ENCODE measurements at places on chromosomes 2 and 18.

GRCh38 chr2:18903750-18904149, 314.4 kb upstream of the NT5C1B start:
- DNase-seq: no peak

DNA sequence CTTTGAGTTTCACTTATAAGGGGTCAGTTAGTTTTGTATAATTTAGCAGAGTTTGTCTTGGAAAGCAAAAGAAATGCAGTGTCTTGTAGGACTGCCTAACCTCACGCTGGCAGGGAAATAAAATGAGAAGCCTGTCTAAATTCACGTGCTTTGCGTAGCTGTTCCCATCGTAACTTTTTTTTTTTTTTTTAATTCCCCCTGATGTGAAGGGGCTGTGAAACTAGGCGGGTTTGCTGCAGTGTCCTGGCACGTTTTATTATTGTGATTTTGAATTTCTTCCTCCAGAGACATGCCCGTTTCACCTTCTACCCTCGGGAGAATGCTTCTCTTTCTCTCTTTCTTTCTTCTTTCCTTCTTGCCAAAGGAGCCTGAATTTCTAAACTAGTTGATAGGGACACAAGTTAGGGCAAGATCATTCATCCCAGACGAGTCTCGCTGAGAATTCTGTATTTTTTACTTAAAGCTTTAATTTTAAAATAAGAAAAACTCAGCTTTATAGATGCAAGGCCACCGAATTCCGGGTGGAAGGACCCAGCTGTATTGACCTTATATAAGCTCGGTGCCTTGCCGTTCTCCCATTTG, 2.3 kb downstream of the MEIS1 start:
- no peak for DNase-seq

GRCh38 chr2:70328921-70329561, 27.2 kb upstream of the FAM136A start:
- DNase-seq: no peak

GRCh38 chr2:159811232-159811631, 13.2 kb upstream of the CD302 start:
- no peak for DNase-seq

GRCh38 chr2:102417946-102418345, 5.0 kb upstream of the IL18RAP start:
- DNase-seq: no peak

DNA sequence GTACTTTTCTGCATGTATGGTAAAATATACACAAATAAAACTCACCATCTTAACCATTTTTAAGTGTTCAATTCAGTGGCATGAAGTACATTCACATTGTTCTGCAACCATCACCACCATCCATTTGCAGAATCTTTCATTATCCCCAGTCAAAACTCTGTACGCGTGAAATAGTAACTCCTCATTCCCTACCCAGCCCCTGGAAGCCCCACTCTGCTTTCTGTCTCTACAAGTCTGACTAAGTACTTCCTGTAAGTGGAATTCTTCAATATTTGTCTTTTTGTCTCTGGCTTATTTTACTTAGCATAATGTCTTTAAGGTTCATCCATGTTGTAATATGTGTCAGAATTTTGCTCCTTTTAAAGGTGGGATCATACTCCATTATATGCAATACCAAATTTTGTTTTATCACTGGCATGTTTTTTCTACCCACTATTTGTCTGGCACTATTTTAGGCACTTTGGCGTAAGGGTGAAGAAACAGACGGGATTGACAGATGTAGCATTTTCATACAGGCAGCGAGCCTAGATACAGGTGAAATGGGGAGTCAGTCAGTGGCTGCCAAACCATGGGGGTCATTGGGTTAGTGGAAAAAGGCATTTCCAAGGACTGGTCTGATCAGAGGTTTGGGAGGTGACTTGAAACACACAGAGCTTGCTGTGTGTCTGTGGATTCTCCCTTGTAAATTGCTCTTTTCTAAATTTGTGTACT, 163.2 kb upstream of the MYCN start:
- DNase-seq: no peak

GRCh38 chr2:208001924-208002323, 23.4 kb downstream of the PLEKHM3 start:
- no peak for DNase-seq

- DNase-seq: no peak
Observed at GRCh38 chr18:11800566-11801334, 50.5 kb upstream of the CHMP1B start.

DNA sequence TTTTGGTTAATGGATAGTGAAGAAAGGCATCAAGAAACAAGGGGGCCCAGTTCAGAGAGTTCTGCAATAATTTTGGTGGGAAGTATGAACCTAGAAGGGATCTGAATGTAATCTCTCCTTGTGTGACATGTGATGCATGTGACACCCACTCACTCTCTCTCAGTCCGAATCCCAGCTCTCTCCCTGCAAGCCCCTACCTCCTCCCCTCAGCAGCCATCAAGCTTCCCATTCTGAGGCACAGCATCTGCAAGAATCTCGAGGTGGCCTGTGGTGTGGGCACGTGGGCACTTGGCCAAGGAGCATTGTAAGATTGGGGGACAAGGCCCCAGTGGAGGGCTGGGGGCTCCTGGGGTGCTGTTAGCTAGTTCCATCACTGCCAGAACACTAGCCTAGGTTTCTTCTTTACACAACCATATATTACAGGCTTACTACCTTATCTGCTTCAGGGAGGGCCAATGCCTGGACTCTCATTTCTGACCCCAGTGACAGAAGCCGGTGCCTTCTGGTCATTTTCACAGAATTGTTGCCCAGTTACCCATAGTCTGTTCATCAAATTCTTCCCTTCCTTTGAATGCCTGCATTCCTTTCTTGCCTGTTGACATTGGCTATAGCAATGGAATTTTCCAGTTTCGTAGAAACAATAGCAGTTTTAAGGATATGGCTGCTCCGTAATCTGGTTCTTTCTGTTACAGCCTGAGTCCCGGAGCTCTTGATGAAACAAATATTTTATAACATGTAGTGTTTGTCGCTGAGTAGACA, 13.3 kb upstream of the LCLAT1 start:
- DNase-seq: no peak

DNA sequence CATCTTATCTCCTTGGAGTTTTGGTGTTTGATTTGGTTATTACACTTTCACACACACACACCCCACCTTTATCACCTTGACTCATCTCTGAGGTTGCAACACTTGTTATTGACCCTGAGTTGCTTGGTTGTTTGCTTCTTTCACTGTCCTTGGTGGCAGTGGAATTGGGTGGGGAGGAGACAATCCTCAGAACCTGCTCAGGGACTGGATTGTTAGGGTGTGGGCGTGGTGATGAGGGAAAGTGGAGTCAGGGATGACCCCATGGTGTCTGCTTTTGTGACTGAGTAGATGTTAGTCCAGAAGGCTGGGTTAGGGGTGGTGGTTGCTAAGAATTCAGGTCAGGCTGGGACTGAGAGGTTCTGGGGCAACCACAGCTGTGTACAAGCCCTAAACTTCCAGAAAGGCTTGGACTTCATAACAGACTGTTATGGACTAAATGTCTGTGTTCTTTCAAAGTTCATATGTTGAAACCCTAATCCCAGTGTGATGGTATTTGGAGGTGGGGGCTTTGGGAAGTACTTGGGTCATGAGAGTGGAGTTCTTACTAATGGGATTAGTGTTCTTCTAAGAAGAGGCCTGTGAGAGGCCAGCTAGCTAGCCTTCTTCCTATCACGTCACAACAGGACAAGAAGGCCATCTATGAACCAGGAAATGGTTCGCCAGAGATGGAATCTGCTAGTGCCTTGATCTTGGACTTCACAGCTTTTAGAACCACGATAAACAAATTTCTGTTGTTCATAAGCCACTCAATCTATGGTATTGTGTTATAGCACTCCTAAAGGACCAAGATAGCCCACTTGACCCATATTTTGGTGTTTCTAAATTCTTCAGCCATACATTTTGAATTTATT, 3.4 kb upstream of the DIS3L2 start:
- no peak for DNase-seq

DNA sequence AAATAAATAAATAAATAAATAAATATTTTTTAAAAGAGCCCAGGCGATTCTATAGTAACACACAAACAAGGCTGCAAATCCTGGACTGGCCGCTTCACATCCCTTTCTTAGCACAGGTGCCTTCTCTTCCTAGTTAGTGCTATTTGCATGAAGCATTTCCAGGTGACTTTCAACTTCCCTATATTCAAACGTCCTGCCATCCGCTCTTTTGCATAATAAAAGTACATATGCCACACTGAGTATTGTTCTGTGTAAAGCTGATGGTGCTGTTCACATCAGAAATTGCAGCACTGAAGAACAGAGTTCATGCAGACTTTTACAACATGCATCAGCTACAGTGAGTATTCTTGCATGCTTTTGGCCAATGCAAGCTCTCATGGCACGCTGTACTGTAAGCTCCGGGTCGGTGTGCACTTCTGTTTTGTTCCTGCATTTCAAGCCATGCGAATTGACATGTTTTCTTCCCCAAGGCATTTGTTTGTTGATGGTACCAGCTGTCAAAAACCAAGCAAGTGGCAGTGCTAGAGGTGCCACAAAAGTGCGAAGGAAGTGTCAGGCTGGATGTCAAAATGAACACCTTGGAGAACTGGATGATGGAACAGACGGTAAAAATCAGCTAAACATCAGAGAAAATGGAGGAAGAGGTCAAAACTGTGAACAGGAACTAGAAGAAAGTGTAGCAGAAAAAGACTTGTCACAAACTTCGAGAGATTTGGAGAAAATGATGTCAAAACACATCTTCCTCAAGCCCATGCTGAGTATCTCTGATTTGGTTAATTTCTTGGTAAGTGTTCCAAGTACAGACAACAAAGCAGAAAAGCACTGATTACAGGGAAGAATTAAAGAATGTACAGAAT, 25.5 kb upstream of the CEP68 start:
- DNase-seq: no peak

GRCh38 chr2:31353179-31353578, 61.4 kb downstream of the XDH start:
- no peak for DNase-seq

- DNase-seq: no peak
Observed at GRCh38 chr18:22499421-22499820, 81.7 kb upstream of the CTAGE1 start.

Data from naive thymus-derived CD8-positive, alpha-beta T cell (primary cell).